Left kidney (tissue), 8 donors: ENCODE measurements at places on chromosomes 2 and 18. TPM values are rescaled to one million over a fixed set of nuclear protein-coding genes. Genes with fewer than 3 reads are reported as not detected.
A peak's percentile ranks its signal among the peaks of the same experiment; 100 is the strongest.

Gene XDH
- 0.50 TPM for polyA plus RNA-seq

Gene MROH2A
- 0.28 TPM for polyA plus RNA-seq

Gene ASPRV1
- 4.7 TPM for polyA plus RNA-seq

DNA sequence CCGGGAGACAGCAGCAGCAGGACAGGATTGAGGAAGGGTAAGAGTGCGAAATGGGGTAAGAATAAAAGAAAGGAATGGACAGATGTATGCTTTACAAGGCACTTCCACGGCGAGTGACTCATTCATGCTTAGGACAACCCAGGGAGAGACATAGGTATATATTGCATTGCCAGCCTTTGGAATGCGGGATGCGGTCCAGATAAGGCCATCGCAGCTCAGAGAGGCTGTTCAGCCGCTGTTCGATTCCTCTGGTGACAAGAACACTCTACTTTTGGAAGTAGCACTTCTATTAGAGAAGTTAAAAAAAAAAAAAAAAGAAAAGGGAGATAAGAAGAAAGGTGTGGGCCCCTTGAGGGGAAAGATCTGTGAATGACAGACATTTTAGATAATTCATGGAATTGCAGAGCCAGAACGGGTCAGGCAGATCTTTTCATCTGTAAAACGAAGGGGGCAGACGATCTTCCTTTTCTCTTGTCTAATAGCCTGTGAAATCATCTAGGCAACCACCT, 819 bp upstream of the NCOA1 start:
- DNase-seq = peak; percentile 20

- DNase-seq = peak; percentile 75
Measured at GRCh38 chr2:75199428-75200011, at the start of gene TACR1. TSS of gene TACR1 (minus strand) at chr2:75199520. CDS start at chr2:75198934, 586 bp downstream.

DNA sequence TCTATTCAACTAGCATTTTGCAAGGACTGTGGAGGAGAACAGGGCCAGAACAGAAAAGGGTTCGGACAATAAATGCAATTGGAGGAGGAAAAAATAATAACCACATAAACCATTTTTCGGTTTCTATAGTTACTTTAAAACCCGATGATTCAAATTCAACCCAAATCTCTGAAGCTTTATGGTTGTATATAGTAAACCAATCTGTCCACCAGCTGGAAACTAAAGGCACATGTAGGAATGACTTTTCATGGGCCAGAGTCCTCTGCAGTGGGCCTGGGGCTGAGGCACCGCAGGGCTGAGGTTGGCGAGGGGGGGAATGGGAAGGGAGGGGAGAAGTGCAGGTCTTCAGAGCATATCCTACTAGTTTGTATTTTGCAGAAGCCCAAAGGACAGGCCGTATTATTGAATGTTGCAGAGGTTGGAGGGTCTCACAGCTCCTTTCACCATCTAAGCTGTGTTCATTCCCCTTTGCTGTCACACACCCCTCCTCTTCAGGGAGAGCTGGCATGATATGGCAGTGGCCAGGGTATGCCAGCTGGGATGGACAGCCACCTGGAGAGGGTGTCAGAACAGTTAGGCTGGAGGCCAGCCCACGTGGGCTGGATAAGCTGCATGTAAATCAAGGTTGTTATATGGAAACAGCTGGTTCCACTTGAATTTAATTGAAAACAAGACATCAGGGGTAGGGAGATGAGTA, 267.1 kb downstream of the PRKCE start:
- DNase-seq = no peak

GRCh38 chr2:232042911-232043574, 81.5 kb downstream of the DIS3L2 start:
- DNase-seq = no peak

- no peak for DNase-seq
Measured at GRCh38 chr2:183195397-183195796, 71.2 kb downstream of the NUP35 start.

DNA sequence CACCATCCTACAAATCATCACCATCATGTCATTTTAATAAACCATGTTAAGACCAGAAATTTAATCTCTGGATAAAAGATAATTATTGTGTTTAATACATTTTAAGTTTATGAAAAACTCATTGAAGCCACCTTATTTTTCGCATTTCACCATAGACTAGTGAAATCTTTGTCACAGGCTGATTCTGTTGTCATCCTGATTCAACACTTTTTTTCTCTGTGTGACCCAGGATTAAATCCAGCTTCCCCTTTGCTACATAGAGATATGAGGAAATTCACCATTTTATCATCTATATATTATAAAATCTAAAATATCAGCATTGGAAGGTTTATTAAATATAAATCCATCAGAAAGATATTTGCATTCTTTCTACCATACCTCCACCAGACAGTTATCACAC, 29.2 kb upstream of the MRO start:
- DNase-seq = no peak

DNA sequence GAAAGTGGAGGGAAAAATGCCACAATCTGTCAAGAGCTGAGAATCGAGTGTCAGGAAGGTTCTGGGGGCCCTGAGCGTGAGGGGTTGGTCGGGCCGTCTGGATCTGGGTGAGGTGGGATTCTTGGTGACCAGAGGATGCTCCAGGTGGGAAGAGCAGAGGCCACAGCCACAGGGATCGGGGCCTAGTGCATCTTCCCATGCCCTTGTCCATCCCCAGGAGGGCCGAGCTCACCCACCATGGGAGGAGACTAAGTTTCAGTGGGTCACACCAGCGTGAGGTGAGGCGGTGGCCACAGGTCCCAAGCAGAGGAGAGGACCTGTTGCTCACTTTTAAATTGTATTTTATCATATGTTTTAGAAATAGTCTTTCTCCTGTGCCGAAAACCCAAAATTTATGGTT, 70.0 kb downstream of the TMEM18 start:
- DNase-seq = no peak

- no peak for DNase-seq
Measured at GRCh38 chr18:9684881-9685614, 23.1 kb upstream of the RAB31 start.

DNA sequence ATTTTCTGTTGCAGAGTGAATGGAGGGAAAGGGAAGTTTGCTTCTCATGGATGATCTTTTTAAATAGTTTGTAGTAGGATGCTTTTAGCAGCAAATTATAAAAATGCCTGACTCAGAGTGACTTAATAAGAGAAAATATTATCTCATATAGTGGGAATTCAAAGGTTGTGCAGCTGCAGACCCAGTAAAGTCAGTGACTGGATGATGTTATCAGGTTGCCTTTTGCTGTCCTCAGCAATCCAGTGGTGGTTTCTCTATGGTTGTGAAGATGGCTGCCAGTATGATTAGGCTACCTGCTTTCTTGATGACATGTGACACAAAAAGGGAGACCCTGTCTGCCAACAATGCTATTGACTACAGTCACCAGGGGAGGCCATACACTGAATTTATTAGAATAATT, 184.8 kb downstream of the DIS3L2 start:
- no peak for DNase-seq

DNA sequence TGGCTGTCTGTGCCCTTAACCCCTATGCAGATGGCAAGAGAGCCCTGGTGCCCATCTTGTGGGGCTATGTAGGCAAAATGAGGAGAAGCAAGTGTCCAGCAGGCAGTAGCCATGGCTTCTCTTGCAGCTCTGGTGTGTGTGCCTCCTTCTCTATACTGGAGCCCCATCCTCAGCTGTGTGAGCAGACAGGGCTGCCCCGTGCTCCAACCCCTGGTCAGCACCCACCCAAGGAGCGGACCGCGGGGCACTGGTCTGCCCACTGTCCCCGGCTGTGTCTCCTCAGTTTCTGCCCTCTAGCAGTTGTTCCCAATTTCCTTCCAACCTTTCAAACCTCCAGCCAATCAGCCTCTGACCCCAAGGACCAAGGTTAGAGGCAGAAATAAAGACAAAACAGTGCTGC, 134.9 kb upstream of the GLI2 start:
- no peak for DNase-seq

- no peak for DNase-seq
Measured at GRCh38 chr2:101018934-101019333, 16.8 kb downstream of the RPL31 start.

DNA sequence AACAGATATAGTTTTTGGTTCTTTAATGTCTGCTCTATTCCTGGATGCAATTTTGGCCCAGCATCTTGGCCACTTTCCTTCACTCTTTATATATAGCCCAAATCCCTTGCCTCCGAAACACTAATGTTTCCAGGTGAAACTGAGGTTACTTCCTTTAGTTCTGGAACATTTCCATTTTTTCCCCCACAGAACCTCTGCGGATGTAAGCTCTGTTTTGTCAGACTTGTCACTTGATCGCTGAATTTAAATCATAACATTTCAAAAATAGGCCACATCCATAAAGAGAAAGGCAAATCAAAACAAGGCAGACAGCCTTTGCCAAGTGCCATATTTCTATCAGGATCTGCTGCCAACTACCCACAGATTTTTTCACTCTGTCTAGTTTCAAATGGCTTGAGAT, 115.1 kb downstream of the ANKRD44 start:
- DNase-seq = no peak

- no peak for DNase-seq
Measured at GRCh38 chr18:42426496-42427015, 471.5 kb downstream of the PIK3C3 start.

DNA sequence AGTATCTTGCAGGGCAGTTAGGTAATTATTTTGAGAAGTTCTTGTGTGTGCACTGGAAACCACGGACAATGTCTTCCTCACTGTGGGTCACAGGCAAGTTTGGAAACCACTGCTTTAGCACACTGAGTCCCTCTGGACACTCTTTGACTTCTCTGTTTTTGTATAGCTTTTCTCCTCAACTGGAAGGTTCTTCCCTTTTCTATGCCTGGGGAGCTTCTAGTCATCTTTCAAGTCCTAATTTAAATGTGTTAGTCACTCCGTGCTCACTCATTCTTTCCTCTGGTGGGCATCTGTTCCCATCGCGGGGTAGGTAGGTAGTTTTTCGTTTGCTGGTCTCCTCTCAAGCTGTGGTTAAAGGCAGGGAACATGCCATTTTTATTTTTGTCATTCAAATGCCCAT, 32.1 kb downstream of the E2F6 start:
- no peak for DNase-seq
